ENCODE measurements at places on chromosomes 2 and 18.

DNA sequence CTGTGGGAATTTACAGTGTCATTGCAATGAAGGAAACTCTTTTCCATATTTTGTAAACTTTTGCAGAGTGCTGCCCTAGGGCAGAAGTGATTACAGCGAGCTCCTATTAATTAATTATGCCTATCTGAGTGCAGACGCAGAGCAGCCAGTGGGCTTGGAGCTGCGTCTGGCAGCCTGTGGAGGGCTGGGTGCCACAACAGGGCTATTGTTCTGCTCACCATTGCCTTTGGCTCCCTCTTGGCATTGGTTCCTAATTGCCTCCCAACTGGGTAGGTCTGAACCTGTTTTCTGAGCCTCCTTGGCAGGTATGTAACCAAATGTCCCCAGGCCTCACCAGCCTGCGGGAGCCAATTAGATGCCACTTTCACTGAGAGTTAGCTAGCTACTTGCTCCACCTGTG lies 25.6 kb upstream of the ITGB6 start:
- DNase-seq: no peak

DNA sequence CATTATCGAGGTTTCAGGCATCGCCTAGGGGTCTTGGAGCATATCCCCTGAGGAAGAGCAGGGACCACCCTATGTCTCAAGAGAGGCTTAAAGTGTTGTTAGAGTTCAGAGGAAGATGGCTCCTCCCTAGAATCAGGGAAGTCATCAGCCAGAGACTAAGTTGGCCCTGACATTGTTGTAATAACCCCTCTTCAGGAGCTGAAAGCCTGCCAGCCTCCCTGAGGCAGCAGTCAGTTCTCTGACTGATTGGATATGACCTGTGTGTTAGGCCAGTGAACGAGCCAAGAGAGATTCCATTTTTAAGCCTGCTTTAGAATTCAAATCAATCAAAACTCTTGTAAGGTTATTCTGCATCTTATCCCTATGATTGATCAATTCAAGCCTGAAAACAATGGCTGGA lies 34.9 kb downstream of the ARHGAP28 start:
- no peak for DNase-seq

- no peak for DNase-seq
Observed at GRCh38 chr2:204109681-204110080, 173.1 kb downstream of the ICOS start.

- peak; percentile 2 for DNase-seq
Observed at GRCh38 chr18:5890331-5891183, 4.8 kb downstream of the TMEM200C start.

DNA sequence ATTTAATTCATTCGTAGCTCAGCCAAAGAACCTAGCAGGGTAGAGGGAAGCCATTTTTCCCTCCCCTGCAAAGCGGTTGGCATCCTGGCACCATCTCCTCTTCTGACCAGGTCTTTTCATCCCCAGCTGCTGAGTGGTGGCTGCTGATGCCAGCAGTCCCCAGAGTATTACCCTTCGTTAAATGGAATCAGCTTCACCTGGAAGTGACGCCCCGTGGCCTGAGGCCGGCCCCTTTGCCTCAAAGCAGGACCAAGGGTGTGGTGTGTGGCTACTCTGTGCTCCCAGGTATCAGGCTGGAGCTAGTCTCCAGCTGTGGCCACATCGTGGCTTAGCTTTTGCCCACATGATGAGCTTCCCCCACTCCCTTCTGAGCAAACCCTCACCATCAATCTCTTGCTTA lies 12.3 kb upstream of the SP100 start:
- no peak for DNase-seq

Measured in CD4-positive, alpha-beta T cell treated with Interleukin-17A for 1 hour (primary cell).